ENCODE measurements at places on chromosomes 5 and 9.

GRCh38 chr5:14397717-14398116 is 183.9 kb upstream of the OTULINL start:
- peak; percentile 90 for DNase-seq

- no peak for DNase-seq
Observed at GRCh38 chr5:172002840-172003512, 3.5 kb downstream of the FBXW11 start.

GRCh38 chr9:98529841-98530240 is 178.9 kb downstream of the GABBR2 start:
- no peak for DNase-seq

- no peak for DNase-seq
Observed at GRCh38 chr5:153584960-153585359, 94.5 kb downstream of the GRIA1 start.

DNA sequence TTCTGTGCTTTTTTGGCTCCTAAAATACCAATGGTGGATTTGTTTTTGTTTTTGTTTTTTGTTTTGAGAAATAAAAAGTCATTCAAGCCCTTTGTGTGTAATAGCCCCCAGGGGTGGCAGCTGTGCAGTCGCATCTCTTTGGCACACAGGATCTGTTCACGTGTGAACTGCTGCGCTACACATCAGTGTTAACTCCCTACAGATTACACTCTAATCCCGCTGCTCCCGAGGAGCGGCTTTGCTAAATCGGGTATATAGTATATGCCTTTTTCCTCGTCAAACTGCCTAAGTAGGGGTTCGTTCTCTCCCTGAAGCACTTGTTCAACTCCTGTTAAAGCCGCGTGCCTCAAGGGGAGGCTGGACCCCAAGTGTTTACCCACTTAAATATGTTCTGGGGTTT is 22.3 kb downstream of the ZBTB34 start:
- DNase-seq: no peak

DNA sequence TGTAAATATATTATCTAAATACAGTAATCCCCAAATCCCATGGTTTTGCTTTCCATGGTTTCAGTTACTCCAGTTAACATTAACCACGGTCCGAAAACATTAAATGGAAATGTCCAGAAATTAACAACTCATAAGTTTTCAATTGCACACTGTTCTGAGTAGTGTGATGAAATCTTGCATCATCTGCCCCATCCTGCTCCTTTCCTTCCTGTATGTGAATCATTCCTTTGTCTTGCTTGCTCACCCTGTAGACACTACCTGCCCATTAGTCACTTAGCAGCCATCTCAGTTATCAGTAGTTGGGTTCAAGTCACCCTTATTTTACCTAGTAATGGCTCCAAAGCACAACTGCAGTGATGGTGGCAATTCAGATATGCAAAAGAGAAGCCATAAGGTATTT is 1568.5 kb upstream of the WWC1 start:
- DNase-seq: peak; percentile 44

- no peak for DNase-seq
Observed at GRCh38 chr5:88736494-88736893, 146.5 kb downstream of the MEF2C start.

GRCh38 chr9:2419347-2419746 is 202.2 kb upstream of the VLDLR start:
- DNase-seq: no peak

- DNase-seq: peak; percentile 52
Observed at GRCh38 chr9:131640438-131641137, 95.3 kb downstream of the PRRT1B start.

- DNase-seq: no peak
Observed at GRCh38 chr9:133341369-133342068, 5.5 kb upstream of the SURF6 start.

DNA sequence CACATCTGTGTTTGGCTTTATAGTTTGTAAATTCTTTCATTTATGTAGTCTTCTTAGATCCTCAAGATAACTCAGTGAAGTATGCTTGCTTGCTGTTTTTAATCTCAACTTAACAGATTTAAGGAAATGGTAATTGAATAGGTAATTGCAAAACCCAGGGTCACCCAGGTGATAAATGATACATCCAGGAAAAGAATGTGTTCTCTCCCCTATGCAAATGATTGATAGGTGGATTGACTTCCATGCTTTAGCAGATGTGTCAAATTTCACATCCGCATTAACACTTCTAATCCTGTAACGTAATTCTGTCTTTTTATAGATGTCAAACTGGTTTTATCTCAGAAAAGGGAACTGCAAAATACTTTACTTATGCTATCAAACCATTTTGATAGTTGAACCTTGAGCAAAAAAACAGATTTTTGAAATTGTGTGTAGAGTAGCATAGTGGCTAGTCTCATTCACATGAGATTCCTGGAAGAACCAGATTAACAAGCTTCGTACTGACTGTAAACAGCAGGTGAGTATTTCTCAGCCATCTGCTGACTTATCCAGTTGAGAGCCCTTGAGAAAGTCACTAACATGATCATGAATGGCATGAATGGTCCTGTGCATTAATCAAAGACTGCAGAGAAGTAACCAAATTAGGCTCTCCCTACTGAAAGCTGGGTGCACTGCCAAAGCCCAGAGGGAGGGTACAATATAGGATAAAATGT is 86.7 kb upstream of the PAM start:
- no peak for DNase-seq

- no peak for DNase-seq
Observed at GRCh38 chr9:127828262-127829031, 25.8 kb downstream of the FPGS start.

- no peak for DNase-seq
Observed at GRCh38 chr9:81656004-81656403, 33.3 kb downstream of the TLE1 start.

GRCh38 chr5:96024683-96025475 is 63.2 kb upstream of the ELL2 start:
- no peak for DNase-seq

GRCh38 chr5:55601628-55602027 is 66.9 kb upstream of the PLPP1 start:
- no peak for DNase-seq
